ENCODE measurements at places on chromosomes 5 and 9.

- no peak for DNase-seq
Observed at GRCh38 chr5:31682025-31682424, 43.1 kb downstream of the PDZD2 start.

DNA sequence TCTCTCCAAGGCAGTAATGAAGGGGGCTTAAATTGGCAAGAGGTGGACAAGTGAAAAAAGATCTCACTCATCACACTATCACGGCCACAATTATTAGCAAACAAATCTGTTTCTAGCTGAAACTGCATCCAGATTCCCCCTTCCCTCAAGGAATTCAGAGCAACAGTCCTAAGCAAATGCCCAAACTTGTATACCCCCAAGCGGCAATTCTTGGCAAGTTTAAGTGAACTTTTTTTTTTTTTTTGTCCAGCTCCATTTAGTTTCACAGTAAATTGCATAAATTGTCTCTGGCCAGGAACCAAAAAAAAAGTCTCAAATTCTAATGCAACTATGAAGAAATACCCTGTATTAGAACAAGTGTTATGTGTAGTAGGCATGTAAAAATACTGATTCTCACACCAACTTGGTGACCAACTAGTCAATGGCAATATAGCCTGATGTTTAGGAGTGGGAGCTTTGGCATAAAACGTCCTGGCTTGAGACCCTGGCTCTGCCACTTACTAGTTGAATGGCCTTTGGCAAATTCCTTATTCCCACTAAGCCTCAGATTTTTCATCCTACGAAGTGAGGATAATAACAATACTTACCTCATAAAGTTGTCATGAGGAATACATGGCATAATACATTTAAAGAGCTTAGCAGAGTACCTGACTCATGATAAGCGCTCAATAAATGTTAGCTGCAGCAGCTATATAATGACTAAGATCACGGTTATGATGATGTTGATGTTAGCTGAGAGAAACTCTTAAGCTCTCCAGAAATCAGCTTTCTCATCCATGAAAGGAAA is 193.2 kb downstream of the ADAMTSL1 start:
- DNase-seq, result no peak

- no peak for DNase-seq
Observed at GRCh38 chr5:74173241-74173640, 467.3 kb downstream of the ENC1 start.

DNA sequence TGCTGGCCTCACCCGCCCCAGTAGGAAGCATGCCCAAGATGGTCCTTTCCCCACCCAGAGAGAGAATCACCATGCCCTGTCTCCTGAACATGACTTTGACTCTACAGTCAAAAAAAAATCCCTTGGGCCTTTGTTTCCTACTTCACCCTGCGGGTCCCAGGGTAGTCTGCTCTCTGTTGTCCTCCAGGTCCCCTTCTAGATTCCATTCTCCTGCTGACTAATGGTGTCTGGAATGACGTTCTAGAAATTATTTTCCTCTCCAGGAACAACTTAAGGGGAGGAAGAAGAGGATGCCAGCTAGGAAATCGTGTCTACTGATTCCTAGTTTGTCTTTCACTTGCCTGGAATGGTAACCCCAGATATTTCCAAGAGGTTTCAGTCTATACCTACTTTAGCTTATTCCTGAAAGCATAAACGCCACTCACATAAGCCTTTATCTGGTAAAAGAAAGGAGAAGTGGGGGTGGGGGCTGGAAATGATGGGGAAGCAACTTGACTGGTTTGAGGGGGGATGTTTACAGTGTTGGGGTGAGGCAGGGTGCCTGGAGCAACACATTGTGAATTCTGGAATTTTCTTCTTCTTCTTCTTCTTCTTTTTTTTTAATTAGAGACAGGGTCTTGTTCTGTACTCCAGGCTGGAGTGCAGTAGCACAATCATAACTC is 93.9 kb downstream of the SNX18 start:
- no peak for DNase-seq

DNA sequence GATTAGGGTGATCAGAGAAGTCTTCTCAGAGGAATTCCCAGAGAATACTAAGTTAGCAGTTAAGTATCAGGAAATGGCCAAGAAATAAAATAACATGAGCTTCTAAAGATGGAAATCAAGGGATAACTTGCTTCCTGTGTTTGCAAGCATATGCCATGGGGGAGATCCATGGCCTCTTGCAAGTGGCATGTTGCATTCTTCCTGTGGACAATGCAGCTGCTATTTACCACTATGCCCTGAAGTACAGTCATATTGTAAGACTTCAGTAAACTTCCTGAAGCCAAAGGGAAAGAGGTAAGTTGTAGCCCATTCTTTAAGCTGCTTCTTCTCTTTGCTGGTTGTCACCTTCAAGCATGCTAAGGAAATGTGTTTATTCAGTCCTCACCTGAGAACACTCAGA is 154.7 kb upstream of the RUSC2 start:
- no peak for DNase-seq

- DNase-seq, result no peak
Observed at GRCh38 chr5:120122703-120123102, 341.4 kb upstream of the PRR16 start.

DNA sequence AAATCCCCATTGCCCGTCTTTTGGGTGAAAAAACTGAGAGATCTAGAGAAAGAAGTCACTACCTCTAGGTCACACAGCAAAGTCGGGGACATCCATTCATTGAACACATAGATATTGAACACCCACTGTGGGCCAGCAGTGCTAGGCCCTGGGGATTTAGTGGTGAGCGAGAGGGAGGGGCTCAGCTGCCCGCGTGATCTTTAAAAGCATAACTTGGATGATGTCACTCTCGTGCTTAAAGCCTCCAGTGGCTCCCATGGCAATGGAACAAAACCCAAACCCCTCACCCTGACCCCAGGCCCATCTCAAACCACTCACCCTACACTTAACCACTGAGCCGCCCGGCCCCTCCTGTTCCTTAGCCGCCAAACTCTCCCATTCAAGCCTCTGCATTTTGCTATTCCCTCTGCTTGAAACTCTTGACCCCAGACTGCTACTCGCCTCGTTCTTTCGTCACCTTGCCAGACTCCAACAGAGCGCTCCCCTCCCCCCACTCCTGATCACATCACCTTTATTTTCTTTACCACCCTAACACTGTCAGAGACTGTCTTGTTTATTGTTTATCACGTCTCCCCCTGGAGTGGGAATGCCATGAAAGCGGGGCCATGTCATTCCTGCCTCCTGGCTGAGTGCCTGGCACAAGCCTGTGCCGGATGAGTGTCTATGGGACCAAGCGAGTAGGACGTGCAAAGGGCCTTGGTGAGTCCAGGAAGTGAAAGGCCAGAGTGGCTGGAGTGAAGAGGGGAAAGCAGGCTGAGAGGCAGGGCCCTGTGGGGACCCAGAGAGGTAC is 710 bp upstream of the PIP5KL1 start:
- DNase-seq, result peak; percentile 66

DNA sequence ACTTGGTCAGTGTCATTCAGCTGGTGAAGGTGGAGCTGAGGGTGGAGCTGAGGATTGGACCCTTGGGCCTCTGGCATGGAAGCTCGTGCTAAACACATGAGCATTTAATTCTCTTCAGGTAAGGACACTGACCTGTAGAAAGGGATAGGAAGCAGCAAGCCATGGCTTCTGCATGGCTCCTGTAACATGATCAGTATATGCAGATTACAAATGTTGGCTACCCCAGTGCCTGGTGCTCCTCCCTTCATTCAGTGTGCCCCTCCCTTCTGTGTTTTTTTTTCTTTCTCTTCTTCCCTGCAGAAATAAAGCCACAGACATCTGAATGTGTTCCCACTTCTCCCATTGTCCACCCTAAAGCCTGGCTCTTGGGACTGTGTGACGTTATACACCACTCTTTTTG is 52.9 kb downstream of the ARHGAP26 start:
- no peak for DNase-seq

- peak; percentile 28 for DNase-seq
Observed at GRCh38 chr5:6829150-6829784, 116.0 kb downstream of the TENT4A start.

- no peak for DNase-seq
Observed at GRCh38 chr5:172548311-172548731, 92.7 kb upstream of the NEURL1B start.

DNA sequence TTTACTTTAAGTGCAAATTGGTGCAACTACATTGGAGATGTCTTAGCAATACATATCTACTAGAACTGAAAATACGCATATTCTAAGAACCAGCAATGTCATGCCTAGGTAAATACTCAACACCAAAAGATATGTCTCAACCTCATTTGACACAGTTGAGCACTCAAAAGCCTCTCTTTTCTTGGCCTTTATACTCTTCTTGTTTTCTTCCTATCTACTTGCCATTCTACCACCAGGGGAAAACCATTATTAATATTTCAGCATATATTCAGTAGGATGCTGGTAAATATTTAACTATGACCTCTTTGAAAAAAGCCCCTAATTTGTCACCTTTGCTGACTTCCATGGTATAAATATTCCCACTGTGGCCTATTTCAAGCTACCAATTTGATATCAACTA is 443.8 kb downstream of the LRRC70 start:
- no peak for DNase-seq

- DNase-seq, result no peak
Observed at GRCh38 chr5:133309984-133310621, 258.3 kb downstream of the HSPA4 start.

- no peak for DNase-seq
Observed at GRCh38 chr5:95392593-95393182, 1.5 kb downstream of the FAM81B start.

DNA sequence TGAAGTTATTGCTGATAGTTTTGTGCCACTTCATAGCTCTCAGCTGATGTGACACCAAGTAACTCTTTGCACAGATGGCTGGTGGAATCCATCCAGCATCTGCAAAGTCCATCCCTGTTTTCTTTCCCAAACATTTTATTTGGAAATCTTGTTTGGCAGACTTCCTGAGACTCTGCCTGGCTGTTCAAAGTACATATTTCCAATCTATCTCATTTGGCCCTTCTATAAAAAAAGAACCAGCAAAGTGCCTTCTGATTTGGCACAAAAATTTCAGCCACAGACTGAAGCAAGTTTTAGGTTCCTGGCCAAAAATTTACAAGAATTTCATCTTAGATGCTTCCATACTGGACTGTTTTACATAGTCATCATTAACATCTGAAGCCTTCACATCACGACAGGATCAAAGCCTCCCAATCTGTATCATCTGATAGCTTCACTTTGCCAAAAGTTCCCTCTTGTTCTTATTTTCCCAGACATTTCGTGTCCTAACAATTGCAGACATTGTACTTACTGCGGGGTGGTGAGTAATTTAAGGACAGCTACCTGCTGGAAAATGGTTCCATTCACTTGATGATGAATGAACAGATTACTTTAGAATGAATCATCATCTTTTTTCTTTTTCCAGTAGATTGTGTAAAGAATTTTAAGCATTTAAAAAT is 377.3 kb downstream of the KIAA0825 start:
- no peak for DNase-seq

DNA sequence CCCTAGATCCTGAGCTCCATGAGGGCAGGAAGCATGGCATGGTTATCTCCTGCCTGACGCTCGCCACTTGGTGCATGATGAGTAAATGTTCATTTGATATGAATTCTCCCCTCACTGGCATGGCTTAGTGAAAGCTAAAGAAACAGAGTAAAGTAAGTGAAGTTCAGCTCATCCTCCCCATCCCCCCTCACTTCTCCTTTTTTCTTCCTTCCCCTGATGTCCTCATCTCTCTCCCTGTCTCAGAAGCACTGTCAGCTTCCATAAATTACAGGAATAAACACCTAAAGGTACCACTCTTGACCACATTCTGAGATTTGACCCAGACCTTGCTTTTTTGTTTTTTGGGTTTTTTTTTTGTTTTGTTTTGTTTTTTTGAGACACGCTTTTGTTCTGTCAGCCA is 73.3 kb downstream of the SNX18 start:
- no peak for DNase-seq

DNA sequence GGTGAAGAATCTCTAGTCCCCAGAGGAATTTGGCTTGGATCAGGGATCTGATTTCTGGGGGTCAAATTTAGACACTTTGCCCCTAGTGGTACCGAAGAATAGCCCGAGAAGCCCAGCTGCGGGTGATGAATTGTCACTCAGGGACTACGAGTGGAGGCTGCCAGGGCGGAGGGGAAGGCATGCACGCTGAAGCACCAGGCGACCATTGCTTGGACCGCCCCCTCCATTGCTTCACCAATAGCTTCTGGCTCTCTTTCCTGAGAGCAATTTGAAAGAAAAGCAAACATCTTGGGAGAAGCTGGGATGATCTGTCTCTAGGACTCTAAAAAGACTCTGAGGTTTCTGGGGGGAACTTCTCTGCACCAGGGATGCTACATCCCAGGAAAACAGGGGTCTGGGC is 137.6 kb downstream of the CRB2 start:
- no peak for DNase-seq

GRCh38 chr5:14503681-14504331 is 77.8 kb upstream of the OTULINL start:
- no peak for DNase-seq

DNA sequence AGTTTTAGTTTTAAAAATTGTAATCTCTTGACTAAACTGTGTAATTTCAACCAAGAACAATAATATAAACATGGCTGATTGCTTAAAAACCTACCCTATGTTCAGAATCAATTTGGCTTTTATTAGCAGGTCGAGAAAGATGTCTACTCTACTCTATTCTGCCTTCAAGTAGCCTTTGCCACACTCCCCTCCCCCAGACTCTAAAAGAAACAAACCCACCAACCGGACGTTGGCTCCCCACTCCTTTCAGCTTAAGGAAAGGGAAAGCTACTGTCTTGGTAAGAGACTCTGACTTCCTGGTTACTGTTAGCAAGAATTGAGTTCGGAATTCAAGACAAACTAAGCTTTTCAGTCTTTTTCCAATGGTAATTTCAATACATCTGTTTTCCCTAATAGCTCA is 46.7 kb downstream of the TNFAIP8 start:
- no peak for DNase-seq
